Naive thymus-derived CD4-positive, alpha-beta T cell (primary cell): ENCODE measurements at places on chromosomes 6 and 20. TPM values are rescaled to one million over a fixed set of nuclear protein-coding genes. Genes with fewer than 3 reads are reported as not detected.
A peak's percentile ranks its signal among the peaks of the same experiment; 100 is the strongest.

DNA sequence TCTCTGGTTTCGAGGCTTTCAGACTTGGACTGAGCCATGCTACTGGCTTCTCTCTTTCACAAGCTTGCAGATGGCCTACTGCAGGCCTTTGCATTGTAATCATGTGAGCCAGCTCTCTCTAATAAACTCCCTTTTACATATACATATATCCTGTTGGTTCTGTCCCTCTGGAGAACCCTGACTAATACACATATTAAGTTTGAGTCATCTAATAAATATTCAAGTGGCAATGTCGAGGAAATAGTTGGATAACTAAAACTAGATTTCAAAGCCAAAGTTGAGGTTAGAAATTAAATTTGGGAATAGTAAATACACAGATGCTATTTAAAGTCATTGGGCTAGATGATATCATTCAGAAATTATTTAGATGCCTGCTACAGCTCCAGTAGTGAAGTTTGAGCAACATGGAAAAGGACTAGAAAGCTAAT is 1343.4 kb downstream of the GRIK2 start:
- no peak overlapping the region for H3K4me3 ChIP-seq
- no peak for DNase-seq
- H3K36me3 ChIP-seq: no peaks in the 10 kb centered on the region
- no peaks in the 10 kb centered on the region for H3K4me1 ChIP-seq

DNA sequence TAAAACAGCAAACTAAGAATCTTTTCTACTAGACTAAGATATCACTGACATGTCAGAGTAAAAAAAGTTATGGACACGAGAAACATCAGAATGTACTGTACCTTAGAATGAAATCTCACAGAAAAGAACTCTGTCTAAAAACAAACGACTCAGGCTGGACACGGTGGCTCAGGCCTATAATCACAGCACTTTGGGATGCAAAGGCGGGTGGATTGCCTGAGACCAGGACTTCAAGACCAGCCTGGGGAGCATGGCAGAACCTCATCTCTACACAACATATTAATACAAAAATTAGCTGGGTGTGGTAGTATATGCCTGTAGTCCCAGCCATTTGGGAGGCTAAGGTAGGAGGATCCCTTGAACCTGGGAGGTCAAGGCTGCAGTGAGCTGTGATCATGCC is 122.6 kb downstream of the PRND start:
- H3K4me1 ChIP-seq: no peaks in the 10 kb centered on the region
- no peaks in the 10 kb centered on the region for H3K27me3 ChIP-seq
- no peak overlapping the region for H3K4me3 ChIP-seq
- H3K36me3 ChIP-seq: no peaks in the 10 kb centered on the region
- DNase-seq: no peak
- no peak overlapping the region for H3K27ac ChIP-seq

DNA sequence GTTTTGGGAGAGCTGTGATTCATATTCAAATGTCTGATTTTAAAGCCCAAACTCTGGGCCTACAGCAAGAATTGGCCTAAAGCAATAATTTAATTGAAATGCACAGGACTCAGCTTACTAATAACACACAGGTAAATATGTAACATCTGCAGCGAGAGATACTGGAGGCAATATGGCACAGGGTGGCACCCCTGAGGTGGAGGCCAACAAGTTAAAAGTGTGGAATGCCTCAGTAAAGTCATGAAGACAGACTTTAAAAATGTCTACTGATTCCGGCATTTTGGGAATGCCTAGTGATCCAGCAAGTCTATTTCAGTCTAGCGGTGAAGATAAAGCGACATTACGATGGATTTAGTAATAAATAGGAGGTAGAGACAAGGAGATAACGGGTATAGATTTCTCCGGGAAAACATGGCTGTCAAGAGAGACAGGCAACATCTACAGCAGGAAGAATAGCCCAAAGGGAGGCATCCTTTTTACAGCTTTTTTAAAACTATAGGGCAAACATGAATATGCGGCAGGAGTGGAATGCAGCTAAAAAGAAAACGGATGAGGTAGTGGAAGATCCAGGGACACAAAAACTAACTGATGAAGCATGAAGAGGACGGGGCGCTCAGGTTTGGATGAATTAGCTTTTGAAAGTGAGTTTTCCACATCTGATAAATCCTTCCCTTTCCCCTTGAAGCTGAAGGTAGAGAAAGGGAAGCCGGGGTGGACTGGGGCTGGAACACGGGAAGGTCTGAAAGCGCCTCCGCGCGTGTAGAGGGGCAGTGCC is 1.2 kb downstream of the NANP start:
- H3K27ac ChIP-seq: peak overlapping the region; percentile 70
- DNase-seq: no peak
- no peaks in the 10 kb centered on the region for H3K36me3 ChIP-seq

DNA sequence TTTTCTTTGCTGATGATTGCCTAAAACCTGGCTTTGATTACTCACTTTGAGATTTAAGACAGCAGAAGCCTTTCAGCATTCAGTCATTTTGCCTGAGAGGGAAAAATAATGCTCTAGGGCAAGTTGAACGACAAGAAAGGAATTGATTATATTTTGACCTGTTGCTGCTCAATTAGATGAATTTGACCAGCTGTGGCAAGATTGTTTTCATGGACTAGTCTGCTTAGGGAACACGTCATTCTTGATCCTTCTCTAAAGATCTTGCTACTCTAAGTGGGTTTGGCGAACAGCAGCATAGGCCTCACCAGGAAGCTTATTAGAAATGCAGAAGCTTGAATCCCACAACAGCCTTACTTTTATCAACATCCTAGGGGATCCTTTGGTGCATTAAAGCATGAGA is 59.7 kb upstream of the PHACTR1 start:
- no peak overlapping the region for H3K27ac ChIP-seq
- H3K4me1 ChIP-seq: no peaks in the 10 kb centered on the region
- no peaks in the 10 kb centered on the region for H3K36me3 ChIP-seq

The IL17F gene
- total RNA-seq: not detected

GRCh38 chr20:35246723-35247122 is 20.2 kb downstream of the MMP24 start:
- H3K27me3 ChIP-seq: no peaks in the 10 kb centered on the region
- H3K27ac ChIP-seq: no peak overlapping the region
- peaks cover 9% of the 10 kb centered on the region for H3K4me1 ChIP-seq
- no peak overlapping the region for H3K4me3 ChIP-seq
- H3K36me3 ChIP-seq: no peaks in the 10 kb centered on the region
- no peak for DNase-seq

The HDGFL1 gene
- total RNA-seq: not detected

- H3K27ac ChIP-seq: no peak overlapping the region
- H3K4me3 ChIP-seq: no peak overlapping the region
- no peak for DNase-seq
- no peaks in the 10 kb centered on the region for H3K4me1 ChIP-seq
- no peaks in the 10 kb centered on the region for H3K27me3 ChIP-seq
- H3K36me3 ChIP-seq: no peaks in the 10 kb centered on the region
These were observed 141.1 kb downstream of the BMP5 start for GRCh38 chr6:55734256-55734655.

DNA sequence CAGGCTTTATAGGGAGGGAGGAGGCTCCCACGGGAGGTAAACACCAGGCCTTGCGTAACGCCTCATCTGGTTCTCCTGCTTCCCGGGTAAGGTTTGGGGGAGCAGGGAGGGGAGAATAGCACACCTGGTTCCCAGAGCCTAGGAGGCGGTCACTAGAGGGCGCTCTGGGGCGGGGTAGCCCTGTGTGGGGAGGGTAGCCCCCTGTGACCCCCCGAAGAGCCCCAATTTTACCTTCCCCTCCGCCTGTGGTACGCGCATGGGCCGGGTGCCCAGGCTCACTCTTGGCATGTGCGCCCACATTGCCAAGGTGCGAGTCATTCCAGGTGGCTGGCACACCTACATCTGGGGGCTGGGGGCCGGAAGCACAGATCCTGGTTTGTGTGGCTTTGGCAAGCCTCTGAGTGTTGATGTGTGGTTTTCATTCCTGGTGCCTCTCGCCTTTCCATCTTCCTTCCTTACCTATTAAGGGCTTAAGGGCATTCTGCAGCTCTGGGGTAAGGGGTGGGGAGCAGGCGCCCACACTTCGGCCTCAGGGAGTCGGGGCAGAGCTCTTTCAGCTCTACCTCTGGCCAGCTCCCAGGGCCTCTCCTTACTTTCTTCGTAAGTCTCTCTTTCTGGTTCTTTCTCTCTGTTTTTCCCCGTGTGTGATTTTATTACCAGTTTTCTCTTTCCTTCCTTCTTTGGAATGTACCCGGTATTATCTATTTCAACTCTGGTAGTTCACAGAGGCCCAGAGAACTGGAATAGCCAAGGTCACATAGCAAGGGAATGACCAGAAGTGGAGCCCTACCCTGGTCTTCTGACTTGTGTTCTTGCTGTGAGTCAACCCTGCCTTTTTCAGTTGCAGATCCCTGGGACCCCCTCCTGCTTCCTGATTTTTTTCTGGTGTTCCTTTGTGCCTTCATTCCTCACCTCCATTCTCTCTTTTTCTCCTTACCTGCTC is 492 bp upstream of the RNF39 start:
- peaks cover 14% of the 10 kb centered on the region for H3K4me1 ChIP-seq
- H3K36me3 ChIP-seq: no peaks in the 10 kb centered on the region
- no peaks in the 10 kb centered on the region for H3K27me3 ChIP-seq
- no peak overlapping the region for H3K4me3 ChIP-seq

DNA sequence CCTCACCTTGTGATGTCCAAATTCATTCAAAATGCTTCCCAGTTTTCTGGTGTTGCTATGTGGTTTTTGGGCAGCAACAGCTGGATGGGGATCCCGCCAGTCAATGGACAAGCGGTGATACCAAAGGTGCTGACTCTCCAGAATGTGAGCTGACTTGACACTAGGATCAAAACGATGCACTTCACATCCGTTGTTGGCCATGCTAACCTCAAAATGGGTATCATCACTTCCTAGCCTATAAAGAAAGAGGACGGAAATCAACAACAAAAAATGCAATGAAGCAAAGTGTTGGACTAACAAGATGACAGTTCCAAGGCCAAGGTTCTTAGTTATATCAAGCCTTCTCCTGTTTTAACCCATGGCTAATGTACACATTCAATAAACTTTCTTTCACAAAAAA is 59.2 kb downstream of the METTL24 start:
- H3K27ac ChIP-seq: no peak overlapping the region
- no peak overlapping the region for H3K4me3 ChIP-seq
- H3K27me3 ChIP-seq: no peaks in the 10 kb centered on the region
- H3K36me3 ChIP-seq: no peaks in the 10 kb centered on the region

GRCh38 chr6:113437566-113437965 is 419.6 kb upstream of the MARCKS start:
- H3K4me1 ChIP-seq: no peaks in the 10 kb centered on the region
- H3K4me3 ChIP-seq: no peak overlapping the region
- H3K27ac ChIP-seq: no peak overlapping the region
- DNase-seq: no peak
- no peaks in the 10 kb centered on the region for H3K27me3 ChIP-seq

GRCh38 chr20:45835329-45835765 is 1.7 kb downstream of the SNX21 start:
- no peaks in the 10 kb centered on the region for H3K27me3 ChIP-seq
- peaks cover 4% of the 10 kb centered on the region for H3K4me1 ChIP-seq
- DNase-seq: no peak
- no peak overlapping the region for H3K4me3 ChIP-seq
- H3K27ac ChIP-seq: no peak overlapping the region
- no peaks in the 10 kb centered on the region for H3K36me3 ChIP-seq

DNA sequence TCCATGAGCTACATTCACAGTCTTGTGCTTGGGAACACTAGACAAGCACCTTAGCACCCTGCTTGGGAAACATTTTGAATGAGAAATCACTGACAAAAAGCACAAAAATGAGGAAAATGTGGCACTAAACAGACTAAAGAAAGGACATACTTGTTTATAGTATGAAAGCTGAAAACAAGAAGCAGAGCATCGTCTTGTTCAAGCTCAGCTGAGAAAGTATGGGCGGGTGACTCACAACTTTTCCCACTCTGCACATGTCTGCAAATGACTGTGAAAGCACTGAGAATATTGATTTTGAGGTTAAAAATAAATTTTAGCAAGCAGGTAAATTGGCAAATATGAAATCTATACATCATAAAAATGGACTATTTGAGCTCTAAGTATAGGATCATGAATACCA is 725.3 kb downstream of the COL12A1 start:
- no peaks in the 10 kb centered on the region for H3K36me3 ChIP-seq
- no peaks in the 10 kb centered on the region for H3K27me3 ChIP-seq
- no peak for DNase-seq
- no peaks in the 10 kb centered on the region for H3K4me1 ChIP-seq
- H3K27ac ChIP-seq: no peak overlapping the region
- no peak overlapping the region for H3K4me3 ChIP-seq

GRCh38 chr6:148827416-148828045 is 80.7 kb downstream of the UST start:
- H3K27ac ChIP-seq: no peak overlapping the region
- peaks cover 20% of the 10 kb centered on the region for H3K4me1 ChIP-seq
- H3K27me3 ChIP-seq: no peaks in the 10 kb centered on the region
- H3K4me3 ChIP-seq: no peak overlapping the region
- no peaks in the 10 kb centered on the region for H3K36me3 ChIP-seq
- DNase-seq: no peak

The FAM209B gene
- 1.3 and 1.9 TPM in 2 replicates for total RNA-seq

The TULP4 gene
- 51.8 TPM for total RNA-seq

The MCCD1 gene
- not detected for total RNA-seq

- H3K36me3 ChIP-seq: no peaks in the 10 kb centered on the region
- no peak overlapping the region for H3K4me3 ChIP-seq
- DNase-seq: no peak
- H3K27me3 ChIP-seq: no peaks in the 10 kb centered on the region
- no peak overlapping the region for H3K27ac ChIP-seq
- no peaks in the 10 kb centered on the region for H3K4me1 ChIP-seq
These were observed 288.5 kb downstream of the PRL start for GRCh38 chr6:22008248-22008836.

The CCN2 gene
- total RNA-seq: not detected

The ALDH8A1 gene
- 4.3 TPM for total RNA-seq

DNA sequence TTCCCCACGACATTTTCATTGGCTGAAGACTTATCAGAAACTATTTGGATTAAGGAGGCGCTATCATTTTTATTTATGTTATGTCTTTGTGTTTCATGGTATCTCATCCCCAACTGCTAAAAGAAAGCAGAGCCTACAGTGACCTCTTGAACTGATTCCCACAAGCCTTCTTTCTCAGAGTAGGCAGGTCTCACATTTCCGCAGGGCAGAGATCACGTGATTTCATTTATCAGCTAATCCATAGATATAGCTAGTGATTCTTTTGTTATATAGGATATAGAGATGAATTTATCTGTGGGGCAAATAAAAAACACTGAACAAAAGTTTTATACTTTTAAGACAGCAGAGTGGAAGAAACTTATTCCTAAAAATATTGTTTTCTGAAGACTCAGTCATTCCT is 25.0 kb upstream of the POPDC3 start:
- H3K36me3 ChIP-seq: no peaks in the 10 kb centered on the region
- H3K4me1 ChIP-seq: no peaks in the 10 kb centered on the region
- no peak overlapping the region for H3K27ac ChIP-seq

The DYNLT2 gene
- 2.3 and 2.5 TPM in 2 replicates for total RNA-seq

The RCAN2 gene
- not detected for total RNA-seq

- no peak overlapping the region for H3K27ac ChIP-seq
- H3K4me1 ChIP-seq: no peaks in the 10 kb centered on the region
- peaks cover 93% of the 10 kb centered on the region for H3K36me3 ChIP-seq
- no peak for DNase-seq
- H3K27me3 ChIP-seq: no peaks in the 10 kb centered on the region
These were observed 7.7 kb downstream of the VPS52 start for GRCh38 chr6:33264015-33264414.

GRCh38 chr6:34149452-34149810 is 3.5 kb upstream of the GRM4 start:
- no peak for DNase-seq
- H3K27me3 ChIP-seq: peaks cover 5% of the 10 kb centered on the region
- no peaks in the 10 kb centered on the region for H3K36me3 ChIP-seq
- peaks cover 5% of the 10 kb centered on the region for H3K4me1 ChIP-seq
